WERI-Rb-1 (cell line): ENCODE measurements at places on chromosomes 2 and 18.
A peak's percentile ranks its signal among the peaks of the same experiment; 100 is the strongest.

GRCh38 chr2:46871976-46872381 lies 43.6 kb downstream of the MCFD2 start:
- no peak for DNase-seq

DNA sequence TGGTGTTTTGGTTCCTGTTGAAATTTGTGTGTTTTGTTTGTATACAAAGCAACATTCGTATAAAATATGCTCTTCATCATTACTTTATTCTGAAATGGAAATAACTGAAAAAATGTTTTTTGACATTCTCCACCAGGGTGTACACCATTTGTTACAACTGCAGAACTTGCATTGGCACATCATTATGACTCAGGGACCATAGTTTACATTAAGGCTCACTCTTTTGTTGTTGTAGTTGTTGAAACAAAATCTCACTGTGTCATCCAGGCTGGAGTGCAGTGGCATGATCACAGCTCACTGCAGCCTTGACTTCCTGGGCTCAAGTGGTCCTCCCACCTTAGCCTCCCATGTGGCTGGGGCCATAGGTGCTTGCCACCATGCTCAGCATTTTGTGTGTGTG lies 676.6 kb downstream of the TDRD15 start:
- no peak for DNase-seq

GRCh38 chr2:230765611-230766300 lies 53.1 kb downstream of the CAB39 start:
- DNase-seq, result no peak

DNA sequence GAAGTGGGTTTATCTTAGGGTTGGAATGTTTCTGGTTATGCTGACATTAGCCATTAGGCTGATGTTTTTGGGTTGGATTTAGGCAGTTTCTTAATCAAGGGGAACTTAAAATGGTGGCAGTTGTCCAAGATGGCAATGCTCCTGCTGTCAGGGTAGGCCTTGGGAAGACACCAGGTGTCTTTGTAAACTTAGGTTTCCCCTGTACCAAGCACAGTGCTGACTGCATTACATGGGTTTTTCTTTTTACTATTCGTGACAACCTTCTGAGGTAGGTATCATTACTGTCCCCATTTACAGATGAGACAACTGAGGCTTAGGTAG lies 528 bp upstream of the ATG16L1 start:
- DNase-seq, result no peak

DNA sequence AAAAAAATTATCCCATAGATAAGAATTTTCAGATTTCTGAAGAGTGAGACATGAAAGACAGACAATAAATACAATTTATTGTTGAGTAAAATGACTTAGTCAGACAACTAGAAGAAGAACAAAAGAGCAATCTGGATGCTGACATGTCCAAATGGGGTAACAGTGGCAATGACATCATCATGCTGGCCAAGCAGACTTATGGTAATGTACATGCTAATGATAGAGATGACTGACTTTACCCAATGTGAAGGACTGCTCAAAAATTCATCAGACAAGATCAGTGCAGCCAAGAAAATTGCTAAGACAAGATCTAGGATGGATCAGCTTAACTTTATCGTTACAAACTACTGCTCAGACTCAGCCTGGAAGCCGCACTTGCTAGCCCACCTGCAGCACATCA lies 70.5 kb upstream of the SRD5A2 start:
- no peak for DNase-seq

GRCh38 chr2:96681540-96681939 lies 39.0 kb downstream of the FER1L5 start:
- DNase-seq, result no peak

- DNase-seq, result peak; percentile 73
Observed at GRCh38 chr2:156320486-156321098, 11.9 kb downstream of the NR4A2 start.

DNA sequence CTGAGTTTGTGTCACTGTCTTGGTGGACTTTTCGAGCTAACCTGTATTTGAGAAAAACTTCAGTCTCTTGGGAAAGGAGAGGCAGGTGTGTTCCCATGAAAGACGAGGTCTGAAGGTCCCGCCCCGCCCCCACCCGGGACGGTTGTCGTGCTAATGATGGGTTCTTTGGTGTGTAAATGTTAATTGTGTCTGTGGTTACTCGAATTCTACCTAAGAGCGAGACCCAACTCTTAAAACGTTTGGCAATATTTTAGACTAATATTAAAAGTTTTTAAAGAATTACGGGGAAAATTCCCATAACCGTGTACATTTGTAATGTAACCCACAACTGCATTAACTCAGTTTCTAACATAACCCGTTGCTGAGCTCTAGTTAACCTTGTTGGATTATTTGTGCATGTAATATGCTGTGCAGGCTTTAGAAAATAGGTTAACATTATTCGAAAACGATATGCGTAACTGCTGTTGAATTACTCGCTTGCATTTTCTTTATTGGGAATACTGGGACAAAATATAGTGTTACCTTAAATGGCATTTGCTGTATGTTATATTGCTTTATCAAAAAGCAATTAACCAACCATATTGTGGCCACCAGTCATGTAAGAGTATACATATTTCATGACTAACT lies 833 bp downstream of the EPB41L5 start:
- DNase-seq, result no peak

DNA sequence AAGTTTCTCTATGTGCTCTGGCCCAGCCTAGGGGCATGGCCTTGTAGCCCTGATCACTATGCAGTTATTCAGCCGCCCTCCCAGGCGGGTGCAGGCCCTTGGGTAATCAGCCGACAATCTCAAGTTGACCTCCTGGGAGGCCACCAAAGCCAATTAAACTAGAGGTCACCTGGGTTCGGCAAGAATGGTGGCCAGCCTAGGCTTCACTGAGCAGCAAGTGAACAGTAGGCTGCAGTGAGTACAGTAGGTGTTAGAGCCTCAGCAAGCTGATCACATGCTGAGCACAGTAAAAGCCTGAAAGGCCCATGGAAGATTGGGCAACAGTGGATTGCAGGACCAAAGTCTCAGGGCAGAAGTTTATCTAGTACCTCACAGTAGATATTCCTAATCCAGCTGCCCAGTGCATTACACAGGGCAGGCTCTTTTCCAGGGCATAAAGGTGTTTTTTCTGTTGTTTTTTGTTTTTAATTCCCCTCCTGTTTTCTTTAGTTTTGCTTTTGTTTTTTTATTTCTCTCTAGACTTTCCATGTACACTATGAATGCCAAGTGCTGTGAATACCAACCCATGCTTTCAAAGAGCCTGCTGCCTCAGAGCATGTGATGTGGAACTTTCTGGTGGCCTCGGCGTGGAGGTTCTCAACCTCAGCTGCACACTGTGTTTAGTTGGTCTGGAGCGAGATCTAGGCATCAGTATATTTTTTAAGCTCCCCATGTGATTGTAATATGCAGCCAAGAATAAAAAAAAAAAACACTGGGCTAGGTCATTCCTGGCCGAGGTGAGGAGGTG lies 55.9 kb upstream of the ATL2 start:
- DNase-seq, result peak; percentile 75

DNA sequence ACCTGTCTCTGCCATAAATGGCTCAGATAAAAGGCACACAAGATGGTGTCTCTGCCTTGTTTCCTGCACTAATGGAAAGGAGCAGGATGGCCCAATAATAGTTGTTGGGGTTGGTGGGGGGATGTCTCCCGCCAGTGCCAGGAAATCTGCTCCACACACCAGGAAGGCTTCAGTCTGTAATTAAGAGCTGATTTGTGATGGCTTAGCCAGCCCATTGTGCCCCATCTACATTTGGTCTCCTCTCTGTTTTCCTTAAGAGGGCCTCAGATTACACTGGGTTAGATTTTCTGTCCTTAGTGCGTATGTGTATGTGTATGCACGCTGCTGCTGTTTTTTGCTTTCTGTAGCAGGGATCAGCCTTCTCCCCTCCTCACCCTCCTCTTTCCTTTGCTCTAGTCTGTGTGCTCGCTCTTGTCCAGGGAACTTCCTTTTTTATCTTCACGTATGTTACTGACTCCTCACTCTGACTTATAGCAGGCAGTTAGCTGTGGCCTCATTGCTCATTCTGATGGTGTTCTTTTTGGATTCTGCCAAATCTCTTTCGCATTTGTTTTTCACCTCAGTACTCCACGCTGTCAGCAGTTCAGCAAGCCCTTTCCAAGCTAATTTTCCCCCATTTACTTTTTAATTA lies 33.4 kb upstream of the MGAT5 start:
- DNase-seq, result no peak

DNA sequence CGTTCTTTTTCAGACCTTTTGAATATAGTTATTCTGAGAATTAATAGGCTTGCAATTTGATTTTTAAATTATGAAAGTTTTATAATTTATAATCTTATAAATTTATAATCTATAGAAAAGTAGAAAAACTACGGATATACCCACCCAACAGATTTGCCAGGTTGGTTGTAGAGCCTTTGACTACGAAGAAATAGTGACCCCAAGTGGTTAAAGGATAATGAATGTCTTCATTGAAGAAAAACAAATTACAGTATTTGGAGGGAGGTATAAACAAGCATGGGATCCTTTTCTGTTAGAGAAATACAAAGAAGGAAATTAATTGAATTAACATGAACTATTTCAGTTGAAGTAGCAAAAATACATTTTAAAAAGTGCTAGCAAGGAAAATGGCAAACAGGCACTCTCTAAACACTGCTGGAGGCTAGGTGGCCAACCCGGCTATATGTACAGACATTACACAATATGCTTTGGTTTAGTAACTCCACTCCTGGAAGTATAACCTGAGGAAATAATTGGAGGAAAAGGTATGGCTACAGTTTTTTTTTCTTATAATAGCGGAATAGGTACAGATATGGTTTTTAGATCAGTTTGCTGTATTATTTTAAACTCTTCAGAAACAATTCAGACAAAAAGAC lies 110.9 kb downstream of the MIB1 start:
- DNase-seq, result no peak

GRCh38 chr2:71791501-71792135 lies 338.3 kb downstream of the DYSF start:
- peak; percentile 5 for DNase-seq

DNA sequence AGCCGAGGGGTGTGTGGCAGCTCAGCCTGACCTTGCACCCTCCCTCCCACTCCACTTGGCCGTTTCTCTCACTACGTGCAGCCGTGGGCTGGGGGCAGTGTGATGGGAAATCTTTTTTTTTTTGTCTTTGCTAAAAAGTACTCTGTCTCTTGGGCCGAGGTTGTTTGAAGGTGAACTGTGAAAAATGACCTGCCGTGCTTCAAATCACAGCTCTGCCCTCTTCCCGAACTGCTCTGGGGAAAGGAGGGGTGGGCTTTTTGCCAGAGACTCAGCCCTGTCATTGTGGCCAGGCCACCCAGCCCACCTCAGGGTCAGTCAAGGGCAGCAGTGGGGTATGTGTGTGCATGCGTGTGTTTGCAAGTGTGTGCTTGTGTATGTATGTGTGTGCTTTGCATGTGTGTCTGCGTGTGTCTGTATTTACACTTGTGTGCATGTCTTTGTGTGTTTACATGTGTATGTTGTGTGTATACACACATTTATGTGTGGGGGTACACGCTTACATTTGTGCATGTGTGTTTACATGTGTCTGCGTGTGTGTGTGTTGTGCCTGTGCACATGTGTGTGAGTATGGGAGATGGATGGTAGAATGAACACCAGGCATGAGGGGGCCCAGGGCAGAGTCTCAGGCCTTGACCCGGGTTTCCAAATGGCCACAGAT lies 61.3 kb upstream of the HAAO start:
- no peak for DNase-seq

DNA sequence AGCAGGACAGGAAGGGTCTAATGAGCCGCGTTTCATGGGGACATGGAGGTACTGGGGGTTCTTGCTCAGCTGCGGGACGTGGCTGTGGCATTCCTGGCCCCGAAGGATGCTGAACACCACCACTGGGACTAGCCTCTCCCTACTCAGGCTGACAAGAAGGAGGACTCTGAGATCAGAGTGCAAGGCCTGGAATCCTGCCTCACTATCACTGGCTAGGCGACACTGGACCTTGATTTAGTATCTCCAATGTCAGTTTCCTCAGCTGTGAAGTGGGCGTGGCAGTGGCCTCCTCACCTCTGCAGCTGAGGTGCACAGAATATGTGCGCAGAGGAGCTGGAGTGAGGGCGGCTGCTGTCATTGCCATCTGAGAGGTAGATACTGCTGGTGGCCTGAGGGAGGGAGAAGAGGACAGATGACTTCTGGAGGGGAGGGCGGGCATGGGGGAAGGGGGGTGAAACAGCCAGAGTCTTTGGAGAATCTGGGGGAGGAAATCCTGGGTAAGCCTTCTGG lies 157.8 kb upstream of the CAPN13 start:
- DNase-seq, result no peak

DNA sequence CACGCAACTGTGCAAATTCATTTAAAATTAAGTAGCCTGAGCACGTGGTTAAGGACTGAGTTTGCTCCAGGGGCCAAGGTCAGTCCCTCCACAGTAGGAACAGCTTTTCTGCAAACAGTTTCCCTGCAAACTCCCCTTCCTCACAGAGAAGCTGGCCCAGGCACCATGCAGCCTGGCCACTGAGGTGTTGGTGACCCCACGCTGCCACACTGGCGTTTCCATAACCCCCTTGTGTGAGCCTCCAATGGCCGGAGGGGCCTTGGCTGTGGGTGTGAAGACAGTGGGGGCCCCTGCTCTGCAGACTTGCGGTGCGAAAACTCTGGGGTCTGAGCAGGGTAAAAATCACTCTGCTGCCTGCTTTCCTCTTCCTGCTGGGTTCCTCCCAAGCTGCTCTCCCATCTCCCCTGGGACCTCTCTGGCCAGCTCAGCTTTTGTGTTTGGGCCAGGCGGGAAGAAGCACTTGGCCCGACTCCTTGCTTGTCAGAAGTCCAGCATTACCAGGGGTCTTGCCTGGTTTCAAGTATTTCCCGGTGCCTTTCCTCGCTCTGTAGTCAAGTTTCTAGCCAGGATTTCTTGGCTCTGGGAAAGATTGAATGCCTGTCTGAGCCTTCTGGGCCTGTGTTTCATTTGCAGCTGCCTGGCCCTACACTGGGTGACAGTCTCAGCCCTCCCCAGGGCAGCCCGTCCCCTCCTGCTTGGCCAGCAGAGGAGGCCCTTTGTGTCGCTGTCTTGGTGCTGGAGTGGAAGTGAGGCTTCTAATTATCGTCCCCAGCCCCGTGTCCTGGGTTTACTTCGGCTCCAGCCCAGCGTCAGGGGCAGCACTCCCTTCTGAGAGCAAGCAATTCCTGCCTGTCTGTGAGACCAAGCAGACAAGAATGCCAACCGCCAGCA lies 131.4 kb upstream of the SLC1A4 start:
- DNase-seq, result peak; percentile 36

GRCh38 chr2:152580714-152581113 lies 136.5 kb downstream of the PRPF40A start:
- no peak for DNase-seq

DNA sequence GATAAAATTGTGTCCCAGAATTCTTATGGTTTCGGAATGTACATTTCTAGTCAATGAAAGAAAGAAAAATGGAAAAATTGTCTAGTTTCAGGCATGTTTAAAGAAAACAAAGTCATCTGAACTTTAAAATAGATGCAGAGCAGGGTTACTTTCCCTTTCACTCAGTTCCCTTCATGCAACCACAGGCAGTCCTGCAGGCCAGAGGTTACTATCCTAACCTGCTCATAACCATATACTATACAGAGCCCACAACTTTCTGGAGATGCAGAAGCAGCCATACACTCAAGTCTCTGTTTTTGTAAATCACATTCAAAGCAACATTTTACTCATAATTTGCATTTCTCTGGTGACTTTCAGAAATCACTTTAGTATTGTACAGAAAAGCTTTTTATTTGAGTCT lies 690.3 kb downstream of the MBD2 start:
- no peak for DNase-seq
